Right ventricle myocardium inferior (tissue), 1 donor: ENCODE measurements at places on chromosomes 6 and 20.

GRCh38 chr6:135173242-135173988 lies 7.7 kb upstream of the MYB start:
- DNase-seq, result no peak

- DNase-seq, result no peak
Observed at GRCh38 chr6:125954735-125955339, 1.7 kb upstream of the HINT3 start.

- DNase-seq, result no peak
Observed at GRCh38 chr6:118865100-118865391, 28.9 kb upstream of the ASF1A start.

GRCh38 chr6:56424542-56425083 lies 177.2 kb upstream of the COL21A1 start:
- no peak for DNase-seq

GRCh38 chr20:33159713-33160112 lies 8.2 kb upstream of the BPIFA2 start:
- no peak for DNase-seq

DNA sequence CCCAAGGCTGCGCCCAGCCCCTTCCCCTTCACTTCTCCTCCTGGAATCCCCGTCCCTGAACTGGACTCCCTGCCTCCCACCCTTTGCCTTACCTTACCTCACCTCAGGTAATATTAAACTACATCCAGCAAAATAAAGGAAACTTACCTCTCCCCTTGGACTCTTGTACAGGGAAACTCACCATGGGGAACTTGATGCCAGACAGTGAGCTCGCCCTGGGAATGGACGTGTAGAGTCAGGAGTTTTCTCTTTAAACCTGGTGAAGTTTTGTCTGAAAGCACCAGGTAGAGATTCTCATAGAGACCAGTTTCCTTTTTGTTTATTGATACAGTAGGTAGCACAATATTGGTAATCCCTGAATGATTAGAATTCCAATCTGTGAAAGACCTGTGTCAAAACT lies 544 bp upstream of the HLA-C start:
- DNase-seq, result no peak

DNA sequence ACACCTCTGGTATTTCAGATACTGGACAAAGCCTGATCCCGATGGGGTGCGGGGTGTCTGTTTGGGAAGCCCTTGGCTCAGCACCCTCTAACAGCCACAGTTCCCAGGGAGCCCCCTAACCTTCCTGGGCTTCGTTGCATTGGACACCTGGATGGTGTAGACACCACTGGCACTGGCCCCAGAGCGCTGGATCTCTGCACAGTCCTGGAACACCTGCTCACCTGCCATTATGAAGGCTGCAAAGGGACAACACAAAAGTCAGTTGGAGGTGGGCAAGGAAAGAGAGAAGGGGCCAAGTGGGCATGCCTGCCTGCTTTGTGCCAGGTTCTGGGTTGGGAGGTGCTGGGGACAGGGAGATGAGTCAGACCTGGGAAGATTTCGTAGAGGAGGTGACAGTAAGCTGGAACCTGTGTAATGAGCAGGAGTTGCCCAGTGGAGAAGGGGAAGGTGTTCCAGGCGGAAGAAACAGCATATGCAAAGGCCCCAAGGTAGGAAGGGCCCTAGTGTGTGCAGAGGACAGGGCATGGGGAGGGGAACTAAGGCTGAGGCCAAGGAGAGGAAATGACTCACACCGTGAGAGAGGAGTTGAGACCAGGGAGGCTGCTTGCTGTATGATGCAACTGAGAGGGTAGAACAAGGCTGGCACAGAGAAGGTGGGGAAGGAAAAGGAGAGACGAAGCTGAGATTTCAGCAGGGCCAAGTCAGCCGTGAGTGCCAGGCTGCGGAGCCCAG lies 34.9 kb downstream of the ANGPT4 start:
- no peak for DNase-seq

DNA sequence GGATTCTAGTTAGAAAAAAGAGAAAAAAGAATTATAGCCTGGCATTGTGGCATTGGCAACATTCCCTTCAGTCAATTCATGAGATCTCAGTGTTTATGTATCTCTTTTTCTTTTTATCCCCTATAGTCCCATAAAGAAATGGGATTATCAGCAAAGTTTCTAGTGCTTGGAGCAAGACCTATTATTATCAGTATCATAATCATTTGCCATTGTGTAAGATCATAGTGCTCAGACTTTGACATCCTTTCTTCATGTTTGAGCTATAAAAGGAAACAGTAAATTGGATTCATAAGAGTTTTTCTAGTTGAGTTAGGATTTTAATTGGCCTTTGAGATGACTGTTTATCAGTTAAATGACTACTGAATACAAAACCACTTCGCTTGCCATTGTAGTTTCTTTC lies 295.6 kb downstream of the GRIK2 start:
- DNase-seq, result no peak

GRCh38 chr20:63128956-63129355 lies 87.0 kb downstream of the YTHDF1 start:
- DNase-seq, result no peak

GRCh38 chr6:95094751-95095663 lies 482.3 kb upstream of the MANEA start:
- DNase-seq, result no peak

GRCh38 chr6:111711984-111712752 lies 106.5 kb upstream of the TRAF3IP2 start:
- no peak for DNase-seq

DNA sequence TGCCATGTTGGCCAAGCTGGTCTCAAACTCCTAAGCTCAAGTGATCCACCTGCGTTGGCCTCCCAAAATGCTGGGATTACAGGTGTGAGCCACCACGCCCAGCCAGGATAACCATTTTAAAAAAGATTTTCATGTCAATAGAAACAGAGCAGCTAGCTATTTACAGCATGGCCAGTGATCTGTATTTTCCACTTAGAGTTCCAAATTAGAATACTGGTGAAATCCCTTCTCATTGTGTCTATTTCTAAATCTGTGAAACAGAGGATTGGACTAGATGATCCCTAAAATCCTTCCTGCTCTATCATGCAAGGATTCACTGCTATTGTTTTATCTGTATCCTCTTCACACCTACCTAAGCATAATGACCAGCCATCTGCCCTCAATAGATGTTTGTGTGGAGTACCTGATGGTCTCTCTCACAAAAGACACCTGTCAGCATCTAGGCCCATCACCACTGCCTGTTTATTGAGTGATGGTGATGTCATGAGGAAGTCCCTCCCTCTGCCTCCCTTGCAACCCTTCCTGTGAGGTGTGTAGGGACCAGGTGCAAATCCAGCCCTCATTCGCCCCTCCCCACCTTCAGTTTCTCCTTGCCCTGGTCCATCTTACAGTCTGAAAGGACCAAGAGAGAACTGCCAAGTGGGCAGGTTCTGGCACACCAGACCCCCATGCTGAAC lies 26.5 kb upstream of the SMIM29 start:
- DNase-seq, result no peak

DNA sequence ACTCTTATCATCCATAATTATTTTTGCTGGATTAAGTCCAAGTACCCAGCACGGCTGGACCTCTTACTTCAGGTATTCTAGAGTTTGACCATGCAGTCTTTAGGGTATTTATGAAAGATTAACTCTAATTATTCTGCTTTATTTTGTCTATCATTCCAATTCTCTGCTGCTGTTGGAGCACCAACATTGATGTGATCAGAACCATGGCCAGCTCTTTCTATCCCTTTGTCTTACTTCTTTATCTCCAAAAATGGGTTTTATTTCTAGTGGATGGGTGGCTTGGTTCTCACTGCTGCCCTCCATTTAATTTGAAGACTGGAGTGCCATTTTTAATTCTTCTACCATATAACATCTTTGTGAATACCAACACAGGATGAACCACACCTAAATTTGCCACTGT lies 704.3 kb downstream of the FRK start:
- DNase-seq, result no peak

GRCh38 chr20:4681401-4681800 lies 40.3 kb upstream of the PRND start:
- no peak for DNase-seq

- DNase-seq, result no peak
Observed at GRCh38 chr6:71123051-71123450, 165.6 kb upstream of the OGFRL1 start.

GRCh38 chr6:105771313-105771970 lies 314.7 kb upstream of the PRDM1 start:
- DNase-seq, result no peak

- peak; percentile 89 for DNase-seq
Observed at GRCh38 chr20:49562311-49563014, 5.5 kb downstream of the PTGIS start.

DNA sequence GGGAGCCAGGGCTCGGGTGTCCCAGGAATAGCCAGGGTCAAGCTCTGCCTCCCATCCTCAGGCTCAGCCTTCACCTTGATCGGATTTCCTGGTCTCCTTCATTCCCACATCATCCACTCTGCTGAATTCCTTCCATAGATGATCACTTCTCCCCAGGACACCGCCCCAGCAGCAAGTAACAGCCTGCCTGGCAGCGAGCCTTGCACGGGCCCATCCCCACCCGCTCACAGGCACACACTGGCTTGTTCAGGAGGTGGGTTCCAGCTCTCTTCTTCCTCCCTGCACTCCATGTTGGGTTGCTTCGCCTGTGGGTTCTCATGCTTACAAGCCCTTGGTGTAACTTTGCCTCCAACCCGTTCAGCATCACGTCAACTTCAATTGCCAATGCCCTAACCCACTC lies 113.0 kb upstream of the IYD start:
- DNase-seq, result no peak

GRCh38 chr6:84528201-84528600 lies 236.2 kb downstream of the TBX18 start:
- no peak for DNase-seq

- DNase-seq, result no peak
Observed at GRCh38 chr6:15483060-15483459, 179.8 kb downstream of the DTNBP1 start.

- DNase-seq, result no peak
Observed at GRCh38 chr6:85866370-85866730, 223.7 kb upstream of the SYNCRIP start.

GRCh38 chr6:154167126-154167525 lies 128.1 kb downstream of the OPRM1 start:
- DNase-seq, result no peak

DNA sequence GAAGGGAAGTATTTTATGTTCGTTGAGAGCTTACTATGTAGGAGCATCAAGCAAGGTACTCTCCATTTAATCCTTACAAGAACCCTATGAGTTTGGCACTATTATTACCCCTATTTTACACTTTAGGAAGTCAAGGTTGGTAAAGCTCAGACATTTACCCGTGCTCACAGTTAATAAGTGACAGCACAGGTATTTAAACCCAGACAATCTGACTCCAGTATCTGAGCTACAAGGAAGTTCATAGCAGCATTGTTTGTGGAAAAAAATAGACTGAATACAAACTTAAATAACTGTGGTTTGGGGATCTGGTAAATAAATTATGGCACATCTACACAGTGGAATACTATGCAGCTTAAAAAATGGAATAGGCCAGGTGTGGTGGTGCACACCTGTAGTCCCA lies 21.2 kb upstream of the GMNN start:
- no peak for DNase-seq

GRCh38 chr6:127210725-127211124 lies 55.9 kb upstream of the RNF146 start:
- no peak for DNase-seq

DNA sequence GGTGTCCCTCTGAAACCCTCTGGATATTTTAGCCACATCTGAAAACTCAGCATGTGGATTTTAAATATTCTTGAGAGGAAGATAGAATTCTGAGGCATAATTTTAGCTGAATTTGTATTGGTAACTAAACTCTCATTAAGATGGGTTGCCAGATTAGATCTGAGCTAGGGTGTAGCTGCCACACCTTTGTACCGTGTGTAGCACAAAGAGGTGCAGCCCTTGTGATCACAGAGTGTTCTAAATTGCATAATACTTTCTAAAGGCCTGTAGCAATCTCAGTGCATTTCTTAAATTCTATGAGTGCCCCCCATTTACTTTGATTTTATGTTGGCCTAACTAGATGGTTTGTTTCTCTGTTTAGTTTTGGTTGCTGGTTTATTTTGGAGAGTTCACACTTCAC lies 53.0 kb downstream of the FLRT3 start:
- DNase-seq, result no peak

- DNase-seq, result no peak
Observed at GRCh38 chr20:48563191-48563870, 264.5 kb downstream of the PREX1 start.

DNA sequence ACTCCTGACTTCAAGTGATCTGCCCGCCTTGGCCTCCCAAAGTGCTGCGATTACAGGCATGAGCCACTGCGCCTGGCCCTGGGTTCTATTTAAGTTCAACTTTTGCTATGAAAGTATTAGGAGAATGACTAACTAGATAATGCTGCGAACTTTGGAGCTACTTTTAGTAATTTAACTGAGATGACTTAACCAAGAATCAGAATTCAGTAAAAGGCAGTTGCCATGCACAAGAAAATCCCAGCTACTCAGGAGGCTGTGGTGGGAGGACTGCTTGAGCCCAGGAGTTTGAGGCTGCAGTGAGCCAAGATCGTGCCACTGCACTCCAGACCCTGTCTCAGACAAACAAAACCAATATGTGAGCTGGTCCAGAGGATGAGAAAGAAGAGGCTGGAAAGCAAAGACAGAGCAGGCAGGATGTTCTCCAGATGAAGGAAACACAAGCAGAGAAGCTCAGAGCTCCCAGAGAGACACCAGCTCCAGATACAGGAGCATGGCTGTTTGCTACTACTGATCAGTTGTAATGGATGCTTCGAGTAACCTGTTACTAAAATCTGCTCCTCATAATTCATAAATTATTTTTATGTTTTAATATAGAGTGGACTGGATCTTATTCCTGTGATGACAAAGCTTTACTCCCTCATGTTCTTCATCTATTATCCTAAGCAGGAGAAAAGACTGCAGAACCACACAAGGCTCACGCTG lies 23.9 kb downstream of the ZNF217 start:
- no peak for DNase-seq

- no peak for DNase-seq
Observed at GRCh38 chr6:168782187-168782751, 341.3 kb downstream of the SMOC2 start.

GRCh38 chr20:38951611-38952010 lies 10.5 kb upstream of the DHX35 start:
- DNase-seq, result no peak

- DNase-seq, result no peak
Observed at GRCh38 chr6:37072526-37072925, 67.1 kb downstream of the FGD2 start.

- DNase-seq, result no peak
Observed at GRCh38 chr6:42616716-42617115, 52.9 kb downstream of the UBR2 start.

DNA sequence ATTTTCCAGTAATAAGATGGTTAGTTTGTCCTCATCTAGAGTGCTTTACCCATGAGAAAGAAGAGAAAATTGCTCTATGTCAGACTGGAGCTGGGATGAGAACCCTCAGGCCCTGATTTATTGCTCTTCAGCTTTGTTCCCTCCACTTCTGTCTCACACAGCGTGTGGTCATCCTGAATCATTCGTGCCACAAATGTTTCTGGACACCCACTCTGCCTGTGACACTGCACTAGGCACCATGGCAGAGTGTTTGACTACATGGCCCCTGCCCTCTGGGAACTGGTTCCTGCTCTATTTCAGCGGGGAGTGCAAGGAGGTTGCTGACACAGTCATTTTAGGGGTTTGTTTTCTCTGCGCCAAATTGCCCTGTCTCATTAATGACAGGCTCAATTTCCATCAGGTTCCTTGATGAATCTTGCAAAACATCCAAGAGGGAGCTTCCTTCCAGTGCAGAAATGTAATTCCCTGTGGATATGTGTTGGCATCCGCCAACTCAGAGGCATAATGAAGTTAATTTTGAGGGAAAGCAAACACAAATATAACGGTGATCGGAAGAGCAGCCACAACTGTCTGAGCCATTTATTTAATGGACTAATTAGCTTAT lies 207.5 kb downstream of the CLIC5 start:
- DNase-seq, result no peak

- DNase-seq, result no peak
Observed at GRCh38 chr6:34066218-34066571, 79.7 kb downstream of the GRM4 start.
